AML-193 (cell line): ENCODE measurements at places on chromosomes 6 and 20.

- DNase-seq, result no peak
Observed at GRCh38 chr20:34806255-34806654, 19.2 kb downstream of the NCOA6 start.

- no peak for DNase-seq
Observed at GRCh38 chr6:3899970-3900439, 50.8 kb downstream of the FAM50B start.

- no peak for DNase-seq
Observed at GRCh38 chr6:136549300-136550044, 750 bp downstream of the MAP7 start.

GRCh38 chr6:53794137-53794719, 577 bp upstream of the LRRC1 start:
- DNase-seq, result peak; percentile 76

DNA sequence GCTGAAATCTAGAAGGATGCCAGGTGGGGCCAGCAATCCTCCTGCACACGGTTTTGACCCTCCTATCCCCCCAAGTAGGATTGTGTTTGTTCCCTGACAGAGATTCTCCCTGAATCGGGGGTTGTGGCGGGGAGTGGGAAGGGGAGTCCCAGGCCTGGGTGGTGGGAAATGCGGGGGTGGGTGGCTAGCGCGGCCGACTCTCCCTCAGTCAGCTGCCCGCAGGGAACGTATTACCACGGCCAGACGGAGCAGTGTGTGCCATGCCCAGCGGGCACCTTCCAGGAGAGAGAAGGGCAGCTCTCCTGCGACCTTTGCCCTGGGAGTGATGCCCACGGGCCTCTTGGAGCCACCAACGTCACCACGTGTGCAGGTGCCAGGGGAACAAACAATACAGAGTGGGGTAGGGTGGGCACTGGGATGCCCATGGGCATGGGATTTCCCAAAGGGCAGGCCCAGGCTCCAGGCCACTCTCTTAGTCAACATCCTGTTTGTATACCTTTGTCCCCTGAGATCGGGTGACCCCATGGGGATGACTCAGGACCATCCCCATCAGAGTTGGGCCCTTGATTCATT, 16.1 kb upstream of the ZNF76 start:
- no peak for DNase-seq

DNA sequence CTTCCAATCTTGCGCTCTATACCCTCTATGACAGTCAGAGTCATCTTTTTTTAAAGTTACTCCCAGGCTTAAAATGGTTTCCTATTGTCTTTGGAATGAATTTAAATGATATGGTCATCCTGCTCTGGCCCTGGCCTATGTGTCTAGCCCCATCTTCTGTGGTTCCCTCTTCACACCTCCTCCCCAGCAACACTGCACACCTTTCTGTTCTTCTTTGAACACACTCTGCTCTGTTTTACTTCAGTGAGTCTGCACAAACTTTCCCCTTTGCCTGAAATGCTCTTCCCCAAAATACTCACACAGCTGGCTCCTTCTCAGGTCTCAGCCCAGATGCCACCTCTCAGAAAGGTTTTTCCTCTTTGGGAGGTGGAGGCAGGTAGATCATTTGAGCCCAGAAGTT, 132.7 kb downstream of the FYN start:
- DNase-seq, result no peak

GRCh38 chr6:143747347-143747842, 69.6 kb downstream of the PHACTR2 start:
- DNase-seq, result no peak

DNA sequence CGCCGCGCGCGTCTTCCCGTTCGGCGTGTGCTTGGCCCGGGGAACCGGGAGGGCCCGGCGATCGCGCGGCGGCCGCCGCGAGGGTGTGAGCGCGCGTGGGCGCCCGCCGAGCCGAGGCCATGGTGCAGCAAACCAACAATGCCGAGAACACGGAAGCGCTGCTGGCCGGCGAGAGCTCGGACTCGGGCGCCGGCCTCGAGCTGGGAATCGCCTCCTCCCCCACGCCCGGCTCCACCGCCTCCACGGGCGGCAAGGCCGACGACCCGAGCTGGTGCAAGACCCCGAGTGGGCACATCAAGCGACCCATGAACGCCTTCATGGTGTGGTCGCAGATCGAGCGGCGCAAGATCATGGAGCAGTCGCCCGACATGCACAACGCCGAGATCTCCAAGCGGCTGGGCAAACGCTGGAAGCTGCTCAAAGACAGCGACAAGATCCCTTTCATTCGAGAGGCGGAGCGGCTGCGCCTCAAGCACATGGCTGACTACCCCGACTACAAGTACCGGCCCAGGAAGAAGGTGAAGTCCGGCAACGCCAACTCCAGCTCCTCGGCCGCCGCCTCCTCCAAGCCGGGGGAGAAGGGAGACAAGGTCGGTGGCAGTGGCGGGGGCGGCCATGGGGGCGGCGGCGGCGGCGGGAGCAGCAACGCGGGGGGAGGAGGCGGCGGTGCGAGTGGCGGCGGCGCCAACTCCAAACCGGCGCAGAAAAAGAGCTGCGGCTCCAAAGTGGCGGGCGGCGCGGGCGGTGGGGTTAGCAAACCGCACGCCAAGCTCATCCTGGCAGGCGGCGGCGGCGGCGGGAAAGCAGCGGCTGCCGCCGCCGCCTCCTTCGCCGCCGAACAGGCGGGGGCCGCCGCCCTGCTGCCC, 1.1 kb downstream of the SOX4 start:
- DNase-seq, result peak; percentile 29

DNA sequence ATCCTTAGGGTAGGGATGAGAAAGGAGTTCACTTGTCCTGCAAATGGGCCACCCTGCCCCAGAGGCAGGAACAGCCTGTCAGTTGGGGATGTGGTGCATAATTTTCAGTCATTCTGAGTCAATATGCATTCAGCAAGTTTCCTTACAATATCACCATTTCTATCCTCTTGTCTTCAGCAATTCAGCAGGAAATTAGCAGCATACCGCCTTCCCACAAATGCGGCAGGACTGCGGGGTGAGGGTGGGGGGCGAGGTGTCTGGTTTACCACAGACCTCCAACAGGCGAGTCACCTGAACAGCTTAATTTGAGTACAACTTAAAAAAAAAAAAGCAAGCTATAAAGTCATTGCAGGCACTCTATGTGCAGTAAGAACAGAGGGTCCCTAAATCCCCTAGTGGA, 126.8 kb downstream of the MAP3K7 start:
- DNase-seq, result no peak

GRCh38 chr6:32604434-32604877, 14.8 kb upstream of the HLA-DRB1 start:
- DNase-seq, result no peak

GRCh38 chr20:36792422-36792821, 18.9 kb upstream of the DSN1 start:
- peak; percentile 22 for DNase-seq

DNA sequence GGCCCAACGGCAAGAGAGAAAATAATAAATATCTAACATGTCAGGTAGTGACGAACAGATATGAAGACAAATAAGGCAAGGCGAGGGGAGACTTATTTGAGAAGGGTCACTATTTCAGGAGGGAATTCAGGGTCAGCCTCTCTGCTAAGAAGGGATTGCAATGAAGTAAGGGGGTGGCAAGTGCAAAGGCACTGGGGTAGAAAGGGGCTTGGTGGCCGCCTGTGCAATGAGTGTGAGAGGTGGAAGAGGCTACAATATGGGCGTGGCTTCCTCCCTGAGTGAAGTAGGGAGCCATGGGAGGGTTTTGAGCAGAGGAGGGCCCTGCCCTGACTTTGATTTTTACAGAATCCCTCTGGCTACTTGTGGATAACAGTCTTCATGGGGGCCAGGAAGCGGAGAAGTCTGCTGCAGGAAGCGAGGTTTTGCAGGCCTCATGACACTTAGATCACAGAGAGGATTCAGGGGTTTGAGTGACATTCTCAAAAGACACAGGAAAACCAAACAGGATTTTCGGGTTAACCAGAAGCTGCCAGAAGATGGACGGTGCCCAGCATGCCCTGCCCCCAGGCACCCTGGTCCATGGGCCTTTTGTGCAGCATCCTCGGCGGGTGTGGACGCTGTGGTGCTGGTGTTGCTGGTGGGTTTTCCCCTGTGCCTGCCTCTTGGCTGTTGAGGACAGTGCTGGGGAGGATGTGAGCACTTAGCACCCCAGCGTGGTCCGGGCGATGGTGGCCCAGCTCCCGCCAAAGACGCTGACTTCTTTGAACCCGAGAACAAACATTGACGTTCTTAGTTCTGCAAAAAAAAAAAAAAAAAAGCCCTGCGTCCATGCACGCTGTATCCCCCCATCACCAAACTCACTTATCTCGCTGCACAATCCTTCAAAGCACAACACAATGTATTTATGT, 124.2 kb upstream of the PTPN1 start:
- DNase-seq, result no peak

DNA sequence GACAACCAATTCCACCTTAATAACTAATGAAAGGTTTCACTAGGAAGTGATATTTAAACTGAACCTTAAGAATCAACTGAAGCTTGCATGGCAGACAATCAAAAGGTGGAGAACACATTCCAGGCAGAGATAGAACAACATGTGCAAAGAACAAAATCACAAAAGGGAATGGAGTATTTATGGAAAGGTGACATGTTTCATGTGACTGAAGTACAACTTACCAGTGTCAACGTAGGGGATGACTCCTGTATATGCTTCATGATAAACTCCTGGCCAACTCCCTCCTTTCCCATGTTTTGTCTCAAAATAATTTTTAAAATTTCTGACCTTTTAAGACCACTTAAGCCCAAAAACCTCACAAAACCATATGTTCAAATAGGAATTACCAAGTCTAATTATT, 6.6 kb downstream of the PLN start:
- DNase-seq, result no peak

GRCh38 chr20:43513931-43514647, 6.6 kb downstream of the L3MBTL1 start:
- DNase-seq, result peak; percentile 89

DNA sequence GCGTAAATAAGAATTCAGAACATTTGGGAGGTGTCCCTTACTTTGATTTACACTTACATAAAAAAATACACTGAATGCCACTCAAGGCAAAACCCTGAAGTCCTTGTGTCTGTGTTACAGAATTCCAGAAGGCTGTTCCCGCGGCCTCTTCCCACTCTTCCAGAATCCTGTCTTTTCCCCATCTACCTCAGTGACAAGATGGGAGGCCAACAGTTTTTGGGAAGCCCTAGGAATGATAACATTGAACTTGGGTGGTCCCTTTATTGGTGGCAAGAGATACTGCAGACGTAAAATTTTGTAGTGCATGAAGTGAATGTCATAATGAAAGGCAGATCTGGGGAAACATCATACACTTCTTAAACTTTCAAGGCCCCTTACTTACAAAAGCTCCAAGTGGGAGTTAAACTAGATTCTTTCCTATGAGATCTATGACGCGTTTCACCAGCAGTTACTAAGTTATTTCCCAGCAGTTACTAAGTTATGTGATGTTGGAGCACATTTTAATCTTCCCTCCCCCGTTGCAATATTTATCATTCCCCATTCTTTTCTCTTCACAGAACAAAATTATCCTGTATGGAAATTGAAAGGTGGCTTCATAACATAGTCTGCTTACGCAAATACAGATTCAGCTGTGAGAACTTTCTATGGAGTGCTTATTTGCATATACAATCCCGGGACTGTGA, 79.5 kb downstream of the BCAS1 start:
- DNase-seq, result no peak

- DNase-seq, result no peak
Observed at GRCh38 chr20:3901706-3902440, 12.7 kb downstream of the PANK2 start.

DNA sequence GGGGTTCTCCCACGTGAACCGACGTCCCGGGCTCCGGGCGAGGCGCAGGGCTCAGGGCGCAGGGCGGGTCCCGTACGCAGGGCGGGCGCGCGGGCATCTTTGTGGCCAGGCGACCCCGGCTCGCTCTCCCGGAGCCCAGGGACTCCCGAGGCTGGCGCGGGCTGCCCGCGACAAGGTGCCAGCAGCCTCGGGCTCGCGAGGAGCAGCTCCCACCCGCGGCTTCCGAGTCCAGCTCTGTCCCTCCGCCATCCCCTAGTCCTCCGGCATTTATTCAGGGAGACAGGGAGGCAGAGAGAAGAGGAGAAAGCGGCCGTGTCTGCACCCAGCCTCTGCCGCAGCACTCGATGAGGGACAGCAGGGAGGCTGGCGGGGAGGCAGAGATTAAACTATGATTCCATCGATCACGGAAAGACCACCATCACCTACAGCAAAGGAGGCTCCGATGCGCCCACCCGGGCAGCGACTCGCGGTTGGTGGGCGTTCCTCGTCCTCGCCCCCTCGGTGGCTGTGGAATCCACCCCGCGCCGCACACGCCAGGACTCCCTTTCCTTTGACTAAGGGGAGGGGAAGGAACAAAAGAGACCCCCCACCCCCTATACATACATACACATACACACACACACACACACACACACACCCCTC, 1.1 kb downstream of the RGS17 start:
- no peak for DNase-seq

GRCh38 chr20:32315399-32315798, 37.9 kb downstream of the KIF3B start:
- no peak for DNase-seq

DNA sequence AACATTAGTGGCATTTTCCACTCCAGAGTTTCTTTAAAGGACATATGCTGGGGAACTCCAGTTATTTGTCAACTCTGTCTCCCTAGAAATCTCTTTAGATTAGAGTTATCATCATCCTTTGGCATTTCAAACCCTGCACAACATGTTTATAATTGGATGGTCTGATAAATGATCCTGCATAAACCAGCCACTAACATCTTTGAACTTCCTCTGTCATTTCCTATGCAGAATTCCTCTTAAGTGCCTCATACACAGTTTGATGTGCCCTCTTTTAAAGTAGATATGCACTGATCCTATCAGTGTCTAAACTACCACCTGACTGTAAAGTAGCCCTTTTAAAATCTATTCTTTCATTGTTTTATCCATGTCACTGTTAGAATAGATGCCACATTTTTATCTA, 306.3 kb upstream of the IRAK1BP1 start:
- no peak for DNase-seq

DNA sequence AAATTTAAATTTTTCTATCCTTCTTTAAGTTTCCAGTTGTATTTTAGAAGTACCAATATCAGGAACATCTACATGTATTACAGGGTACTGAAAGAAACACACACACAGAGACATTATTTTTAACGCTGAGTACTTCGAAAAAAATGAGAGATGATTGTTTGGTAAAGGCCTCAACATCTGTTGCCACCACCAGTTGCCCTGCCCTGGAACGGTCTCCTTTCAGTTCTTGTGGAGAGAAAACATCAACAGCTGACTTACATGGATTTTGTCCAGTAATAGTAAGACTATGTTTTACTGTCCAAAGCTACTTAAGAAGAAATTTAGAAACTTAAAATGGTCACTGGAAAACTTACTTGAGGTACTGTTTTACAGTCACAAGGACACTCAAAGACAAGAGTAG, 16.7 kb downstream of the HMGCLL1 start:
- DNase-seq, result no peak

DNA sequence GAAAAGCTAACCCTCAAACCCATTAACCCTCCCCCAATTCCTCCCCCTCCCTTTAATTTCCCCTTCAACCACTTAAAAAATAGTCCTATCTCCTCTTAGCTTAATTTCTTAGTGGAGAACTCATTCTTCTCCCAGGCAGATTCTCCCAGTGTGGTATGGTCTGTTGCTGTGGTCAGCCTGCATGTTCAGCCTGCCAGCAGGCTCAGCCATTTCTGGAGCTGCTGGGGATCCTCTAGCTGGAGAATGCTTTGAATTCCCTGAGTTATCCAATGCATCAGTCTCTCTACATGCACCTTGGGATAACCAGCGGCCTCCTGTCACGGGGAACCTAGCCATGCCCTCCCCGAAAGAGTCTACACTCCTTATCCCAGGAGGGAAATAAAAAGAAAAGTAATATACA, 375.4 kb upstream of the RSPO3 start:
- DNase-seq, result no peak

GRCh38 chr6:54681987-54682386, 164.6 kb upstream of the FAM83B start:
- no peak for DNase-seq

GRCh38 chr20:8854571-8854970, 214.3 kb upstream of the PLCB4 start:
- DNase-seq, result no peak
